ENCODE measurements at places on chromosomes 5 and 9.

GRCh38 chr5:159051421-159052282 is 48.1 kb downstream of the EBF1 start:
- no peak for DNase-seq

- DNase-seq = no peak
Observed at GRCh38 chr5:135662683-135663082, 83.9 kb upstream of the CXCL14 start.

DNA sequence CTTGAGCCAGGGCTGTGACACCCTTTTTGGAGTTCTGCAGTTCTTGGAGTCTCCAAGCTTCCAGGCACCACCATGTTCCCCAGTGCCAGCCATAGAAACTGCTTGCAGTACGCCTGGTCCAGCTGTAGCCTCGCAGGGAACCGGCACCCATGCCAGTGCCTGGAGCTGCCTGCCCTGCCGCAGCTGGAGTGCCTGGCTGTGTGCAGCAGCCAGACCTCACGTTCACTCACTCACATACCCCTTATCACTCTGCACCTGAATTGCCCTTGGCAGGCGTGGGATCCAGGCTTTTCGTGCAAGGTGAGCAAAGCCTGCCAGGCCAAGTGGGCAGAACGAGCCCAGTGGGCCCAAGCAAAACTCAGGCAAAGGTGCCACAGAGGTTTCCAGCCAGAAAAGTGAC is 77.8 kb upstream of the SHB start:
- no peak for DNase-seq

- DNase-seq = no peak
Observed at GRCh38 chr5:2204366-2205184, 321.9 kb upstream of the IRX4 start.

DNA sequence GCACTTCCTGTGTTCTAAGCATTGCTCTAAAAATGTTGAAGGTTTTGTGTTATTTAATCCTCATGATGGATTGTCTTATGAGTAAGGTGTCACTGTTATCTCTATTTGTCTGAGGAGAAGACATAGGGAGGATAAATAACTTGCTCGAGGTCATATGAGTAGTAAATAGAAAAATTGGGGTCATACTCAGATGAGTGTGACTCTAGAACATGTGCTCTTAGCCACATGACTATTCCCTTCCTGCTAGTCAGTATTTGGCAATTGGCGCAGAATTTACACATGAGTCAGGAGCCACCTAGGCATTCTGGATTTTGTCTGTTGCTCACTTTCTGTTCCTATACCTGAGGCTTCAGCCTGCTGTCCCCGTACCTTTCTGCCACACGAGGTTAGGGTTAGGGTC is 234.6 kb upstream of the CD180 start:
- DNase-seq = no peak

DNA sequence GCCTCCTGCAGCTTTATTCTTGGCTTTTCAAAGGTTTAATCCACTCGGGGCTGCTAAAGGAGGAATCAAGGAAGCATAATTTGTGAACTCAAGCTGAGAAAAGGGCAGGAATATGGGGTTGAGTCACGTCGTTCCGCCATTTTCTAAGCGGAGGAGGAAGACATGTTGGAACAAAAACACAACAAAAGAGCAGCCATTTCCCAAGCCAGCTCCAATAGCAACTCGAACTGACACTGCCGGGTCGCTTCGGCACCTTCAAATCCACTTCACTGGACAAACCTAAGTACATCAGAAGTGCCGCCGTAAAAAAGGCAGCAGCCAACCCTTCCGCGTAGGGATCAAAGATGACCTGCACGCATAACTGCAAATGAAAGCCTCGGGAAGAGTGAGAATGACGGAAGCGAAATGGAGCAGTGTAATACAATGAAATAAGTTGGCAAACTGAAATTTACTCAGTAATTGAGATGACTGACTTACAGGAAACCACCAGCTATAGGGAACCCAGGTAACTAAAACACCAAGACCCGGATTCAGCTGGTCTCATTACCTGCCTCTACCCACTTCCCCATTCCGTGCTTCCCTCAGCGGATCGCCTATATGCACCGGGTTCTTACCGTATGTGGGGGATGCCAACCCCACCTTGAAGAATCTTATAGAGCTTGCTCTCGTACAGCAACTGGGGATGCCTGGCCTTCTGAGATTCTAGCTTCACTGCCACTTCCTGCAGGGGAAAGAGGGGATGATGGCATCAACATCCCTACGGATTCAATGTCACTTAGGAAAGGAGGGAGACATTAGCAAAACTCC is 1.6 kb downstream of the CSNK1A1 start:
- no peak for DNase-seq

GRCh38 chr9:81851340-81851739 is 76.9 kb upstream of the SPATA31D4 start:
- DNase-seq = no peak

DNA sequence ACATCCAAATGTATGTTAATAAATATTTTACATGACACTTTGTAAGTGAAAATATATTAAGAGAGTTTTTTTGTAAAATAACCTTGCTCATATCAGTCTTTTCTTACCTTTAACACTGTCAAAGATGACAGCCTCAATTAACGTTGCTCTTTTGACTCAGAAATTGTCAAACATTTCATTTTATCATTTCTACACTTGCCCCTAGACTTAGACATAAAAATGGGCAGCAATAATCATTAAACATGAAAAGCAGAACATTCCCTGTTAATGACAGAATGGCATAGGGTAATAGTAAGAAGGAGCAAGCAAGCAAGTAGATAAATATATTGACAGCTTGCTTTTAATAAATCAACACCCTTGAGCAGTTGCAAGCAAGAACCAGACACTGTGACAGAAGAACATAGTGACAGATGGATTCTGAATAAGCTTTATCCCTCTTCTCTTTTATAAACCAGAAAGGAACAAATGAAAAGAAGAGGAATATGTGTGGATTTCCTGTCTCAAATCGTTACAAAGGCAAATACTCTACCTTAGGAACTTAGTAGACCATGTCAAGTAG is 796.0 kb upstream of the CHD1 start:
- no peak for DNase-seq

DNA sequence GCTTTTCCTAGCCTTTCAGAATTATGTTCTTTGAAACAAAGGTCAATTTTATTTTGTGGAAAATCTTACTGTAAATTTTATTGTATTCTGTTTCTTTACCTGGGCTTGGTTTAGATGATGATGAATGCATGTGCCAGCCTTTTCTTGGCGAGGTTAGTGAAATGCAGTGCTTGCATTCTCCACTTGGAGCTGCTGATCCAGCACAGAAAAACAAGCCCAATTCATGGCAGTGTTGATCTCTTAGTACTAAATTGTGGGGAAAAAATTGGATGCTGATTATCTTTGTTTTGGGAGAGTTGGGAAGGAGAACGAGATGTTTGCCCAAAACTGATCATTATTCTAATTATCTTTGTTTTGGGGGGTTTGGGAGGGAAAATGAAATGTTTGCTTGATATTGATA is 3.7 kb downstream of the HABP4 start:
- no peak for DNase-seq

DNA sequence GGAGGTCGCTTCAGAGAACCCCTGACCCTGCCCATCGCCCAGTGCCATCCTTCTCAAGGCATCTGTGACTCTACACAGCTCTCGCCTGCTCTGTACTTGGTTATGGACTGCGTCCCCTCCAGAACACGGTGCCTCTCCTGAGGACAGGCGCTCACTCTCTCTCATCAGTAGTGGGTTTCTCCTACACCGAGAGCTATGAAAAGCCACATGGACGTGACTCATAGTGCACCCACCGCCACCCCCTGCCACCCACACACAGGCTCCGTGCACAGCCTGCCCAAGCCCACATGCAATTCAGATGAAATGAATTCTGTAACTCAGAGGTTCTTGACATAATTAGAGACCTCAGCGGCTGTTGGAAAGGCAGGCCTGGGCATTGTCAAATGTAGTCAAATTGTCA is 13.9 kb downstream of the GTF3C5 start:
- no peak for DNase-seq

GRCh38 chr5:132840896-132841295 is 10.4 kb upstream of the SHROOM1 start:
- no peak for DNase-seq

- DNase-seq = no peak
Observed at GRCh38 chr5:116152169-116152568, 67.3 kb downstream of the COMMD10 start.

DNA sequence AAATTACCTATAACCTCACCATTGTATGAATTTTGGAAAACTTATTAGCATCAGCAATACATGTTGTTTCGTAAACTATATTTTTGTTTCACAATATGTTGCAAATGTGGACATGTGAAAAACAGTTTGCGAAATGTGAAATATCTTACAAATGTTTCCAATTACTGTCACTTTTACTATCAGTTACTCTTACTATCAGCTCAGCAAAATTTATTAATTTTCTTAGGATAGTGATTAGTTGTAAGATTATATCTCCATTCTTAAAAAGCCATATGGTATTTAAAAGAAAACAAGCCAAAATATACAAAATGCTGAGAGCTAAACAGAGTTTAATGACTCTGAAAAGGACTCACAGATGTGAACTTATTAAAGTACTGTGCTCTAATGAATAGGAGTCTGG is 111.9 kb upstream of the LPAR1 start:
- no peak for DNase-seq

DNA sequence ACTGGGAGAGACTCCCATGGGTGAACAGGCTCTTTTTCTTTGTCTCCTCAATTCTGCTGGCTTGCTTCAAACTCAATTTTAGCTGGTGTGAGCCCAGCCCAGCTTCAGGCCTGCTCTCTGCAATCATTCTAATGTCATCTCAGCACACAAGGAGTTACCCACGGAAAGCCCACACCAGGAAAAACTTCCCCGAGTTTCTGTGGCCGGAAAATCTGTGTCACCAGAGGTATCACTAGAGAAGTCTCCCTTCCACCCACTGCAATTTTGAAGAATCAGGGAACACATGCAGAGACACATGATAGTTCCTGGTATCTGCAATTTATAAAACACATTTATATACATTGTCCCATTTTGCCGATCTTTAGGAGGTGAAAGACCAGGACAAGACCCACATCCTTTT is 13.5 kb upstream of the NDFIP1 start:
- no peak for DNase-seq

DNA sequence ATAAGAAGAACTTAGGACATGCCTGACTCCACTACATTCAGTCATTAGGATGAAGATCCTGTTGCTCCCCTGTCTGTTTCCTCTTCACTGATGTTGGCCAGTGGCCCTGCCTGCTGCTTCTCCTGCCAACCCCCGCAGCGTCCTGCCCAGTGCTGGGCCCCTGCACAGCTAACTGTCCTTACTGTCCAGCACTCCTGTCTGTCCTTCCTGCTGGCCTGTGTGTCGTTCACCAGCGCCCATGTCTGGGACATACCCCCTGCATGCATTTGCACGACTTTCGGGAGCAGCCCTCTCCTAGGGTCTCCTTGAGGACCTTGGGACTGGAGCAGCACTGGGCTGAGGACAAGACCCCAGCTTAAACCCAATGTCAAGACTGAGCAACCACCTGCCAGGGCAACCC is 547.6 kb downstream of the BNC2 start:
- no peak for DNase-seq

DNA sequence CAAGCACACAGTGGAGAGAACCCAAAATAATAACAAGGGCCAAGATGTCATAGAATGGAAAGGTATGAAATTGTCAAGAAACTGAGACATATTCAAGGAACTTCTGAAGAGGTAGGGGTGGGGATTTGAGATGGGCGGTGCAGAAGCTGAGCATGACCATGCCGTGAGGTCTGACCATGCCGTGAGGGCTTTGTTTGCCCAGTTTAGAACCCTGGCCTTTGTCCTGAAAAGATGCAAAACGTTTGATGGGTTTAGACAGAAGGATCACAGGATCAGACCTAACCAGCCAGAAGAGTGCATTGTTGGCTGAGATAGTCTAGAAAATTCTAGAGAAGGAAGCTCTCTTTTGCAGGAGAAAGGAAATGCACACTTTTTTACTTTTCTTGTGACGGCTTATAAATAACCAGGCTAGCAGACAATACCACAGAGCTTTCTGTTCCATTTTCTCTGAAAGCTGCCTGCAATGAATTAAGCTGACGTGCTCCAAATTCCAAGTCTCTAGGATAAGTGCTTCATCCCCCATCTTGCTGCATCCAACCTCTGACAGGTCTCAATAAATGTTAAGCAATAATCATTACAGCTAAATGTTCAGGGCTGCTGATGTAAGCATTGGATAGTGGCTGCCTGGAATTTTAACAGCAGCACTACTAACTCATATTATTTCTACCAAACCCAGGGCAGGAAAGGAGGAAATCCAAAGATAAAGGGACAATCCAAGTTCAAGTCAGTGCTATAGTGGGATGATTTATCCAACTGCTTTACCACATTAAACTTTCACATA is 110.9 kb upstream of the IL6ST start:
- DNase-seq = no peak

DNA sequence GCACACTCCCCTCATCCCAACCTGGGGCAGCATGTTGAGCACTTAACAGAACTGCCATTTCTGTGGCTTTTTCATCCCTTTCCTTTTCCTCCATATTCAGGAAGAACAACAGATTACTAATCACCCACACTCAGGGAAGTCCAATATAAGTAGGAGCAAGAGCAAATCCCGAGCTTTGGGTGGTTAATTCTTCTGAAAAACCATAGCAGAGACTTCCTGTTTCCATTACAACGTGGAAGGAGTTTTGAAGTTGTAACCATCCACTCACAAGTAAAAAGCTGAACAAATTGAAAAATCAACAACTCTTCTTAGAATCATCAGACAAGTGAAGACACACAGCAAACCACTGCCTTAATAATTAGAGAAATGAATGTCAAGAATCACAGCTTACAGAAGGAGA is 8.2 kb downstream of the CTSL start:
- no peak for DNase-seq

GRCh38 chr5:133635051-133635450 is 22.7 kb upstream of the FSTL4 start:
- DNase-seq = no peak

- no peak for DNase-seq
Observed at GRCh38 chr9:7117676-7118561, 360.1 kb downstream of the KDM4C start.

DNA sequence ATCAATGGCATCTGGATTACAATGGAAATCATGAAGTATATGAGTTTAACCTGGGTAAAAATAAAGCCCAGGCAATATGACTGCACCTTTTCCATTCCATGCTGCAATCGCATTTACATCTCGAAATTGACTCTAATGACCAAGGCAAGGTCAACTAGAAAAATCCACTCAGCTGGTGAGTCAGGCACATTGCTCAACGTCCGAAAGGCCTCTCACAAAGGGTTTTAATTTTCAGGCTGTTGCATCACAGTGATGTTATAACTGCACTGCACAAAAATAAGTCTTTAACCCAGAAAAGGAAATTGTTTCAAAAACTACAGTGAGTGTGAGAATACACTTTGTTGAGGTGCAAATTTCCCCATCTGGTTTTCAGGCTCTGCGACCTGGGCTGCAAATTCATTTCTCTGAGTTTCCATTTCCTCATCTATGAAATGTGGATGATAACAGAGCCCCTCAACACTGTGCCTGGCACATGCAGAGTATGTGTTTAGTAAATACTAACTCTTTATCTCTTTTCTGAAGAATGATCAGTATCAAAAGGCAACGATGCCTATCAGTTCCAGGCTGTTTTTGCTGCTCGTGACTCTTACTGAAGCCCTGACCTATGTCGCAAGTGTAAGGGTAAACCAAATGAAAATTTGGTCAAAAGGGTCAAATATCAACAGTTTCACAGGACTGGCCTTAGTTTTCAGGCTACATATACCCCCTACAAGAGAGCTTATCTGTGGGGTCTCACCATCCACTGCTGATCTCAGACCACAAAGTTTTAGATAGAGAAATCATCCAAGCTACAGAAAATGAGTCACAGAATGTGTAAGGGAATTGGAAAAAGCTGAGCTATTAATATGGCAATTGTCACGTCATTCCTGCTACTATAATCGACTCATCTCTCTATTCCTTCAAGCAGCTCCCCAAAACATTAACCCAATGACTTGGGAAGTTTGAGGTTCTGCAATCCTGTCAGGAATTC is 4.1 kb downstream of the NFIL3 start:
- no peak for DNase-seq

Data from activated naive CD4-positive, alpha-beta T cell (primary cell).